ENCODE measurements at places on chromosomes 2 and 18. TPM values are rescaled to one million over a fixed set of nuclear protein-coding genes. Genes with fewer than 3 reads are reported as not detected.
A peak's percentile ranks its signal among the peaks of the same experiment; 100 is the strongest.

DNA sequence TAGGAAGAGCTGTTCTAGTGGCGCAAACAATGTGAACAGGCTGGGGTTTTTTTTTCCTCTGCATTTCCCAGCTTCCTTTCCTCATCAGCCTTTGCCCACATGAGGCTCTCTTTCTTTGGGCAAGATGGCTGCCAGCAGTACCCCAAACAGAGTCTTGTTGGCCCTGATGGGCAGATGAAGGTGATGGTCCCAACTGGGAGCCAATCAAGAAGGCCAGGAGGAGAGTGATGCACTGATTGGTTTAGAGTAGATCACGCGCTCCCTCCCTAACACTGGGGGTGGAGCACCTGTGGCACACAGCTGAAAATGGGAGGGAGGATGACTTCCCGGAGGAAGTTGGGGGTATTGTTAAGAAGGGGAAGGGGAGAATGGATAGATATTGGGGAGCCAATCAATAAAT lies 96.3 kb upstream of the FZD7 start:
- DNase-seq, result no peak

- no peak for DNase-seq
These were observed 413.3 kb upstream of the TRIB2 start for GRCh38 chr2:12303181-12304030.

DNA sequence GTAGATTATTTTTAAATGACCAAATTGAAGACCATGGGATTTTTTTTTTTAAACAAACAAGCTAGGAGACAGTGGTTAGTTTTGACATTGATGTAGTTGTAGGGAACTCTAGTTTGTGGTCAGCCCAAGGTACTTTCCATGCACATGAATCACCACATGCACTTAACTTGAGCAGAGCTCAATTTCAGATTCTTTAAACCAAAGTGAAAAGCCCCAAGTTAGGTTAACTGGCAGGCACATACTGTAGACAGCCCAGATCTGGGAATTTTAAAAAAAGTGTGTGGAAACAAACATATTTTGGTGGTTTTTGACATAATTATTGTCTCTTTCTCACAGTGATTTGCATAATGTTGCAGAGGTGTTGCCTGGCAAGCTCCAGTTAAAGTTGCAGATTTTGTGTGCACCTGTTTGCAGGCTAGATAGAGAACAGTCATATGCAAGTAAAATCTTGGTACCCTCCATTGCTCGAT lies 88.4 kb downstream of the BCL2L11 start:
- no peak for DNase-seq

DNA sequence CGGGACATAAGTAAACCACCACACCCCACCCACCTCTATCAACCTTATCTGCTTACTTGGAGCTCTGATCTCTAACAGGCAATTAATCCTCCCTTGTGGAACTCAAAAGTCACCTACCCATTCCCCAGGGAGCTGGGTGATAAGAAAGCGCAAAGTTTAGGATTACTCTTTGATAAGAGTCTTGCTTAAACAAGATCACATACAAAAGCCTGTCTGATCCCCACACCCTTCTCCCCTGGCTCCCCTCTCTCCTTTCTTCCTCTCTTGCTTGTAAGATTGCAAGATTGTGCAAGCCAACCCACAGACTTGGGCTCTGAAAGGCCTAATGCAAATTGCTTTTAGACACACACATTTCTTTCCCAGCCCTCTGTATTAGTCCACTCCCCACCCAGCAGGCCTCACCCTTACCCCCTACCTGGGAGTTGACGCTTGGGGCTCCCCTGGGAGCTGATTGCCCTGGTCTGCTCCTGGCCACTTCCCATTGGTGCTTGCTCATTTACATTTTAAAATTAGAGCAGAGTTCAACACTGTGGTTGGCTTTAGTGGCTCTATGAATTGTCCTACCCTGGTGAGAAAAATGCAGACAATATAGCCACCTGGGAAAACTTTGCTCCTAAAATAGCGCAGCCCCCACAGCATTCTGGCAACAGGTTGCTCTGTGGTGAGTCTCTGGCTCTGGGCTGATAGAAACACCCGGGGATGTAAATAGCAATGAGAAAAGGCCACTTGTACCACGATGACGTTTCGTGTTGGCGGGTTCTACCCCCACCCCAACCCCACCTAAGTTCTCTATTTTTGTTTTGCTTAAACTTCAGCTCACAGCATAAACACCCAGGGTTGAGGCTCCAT lies 92.8 kb upstream of the MSH2 start:
- no peak for DNase-seq

DNA sequence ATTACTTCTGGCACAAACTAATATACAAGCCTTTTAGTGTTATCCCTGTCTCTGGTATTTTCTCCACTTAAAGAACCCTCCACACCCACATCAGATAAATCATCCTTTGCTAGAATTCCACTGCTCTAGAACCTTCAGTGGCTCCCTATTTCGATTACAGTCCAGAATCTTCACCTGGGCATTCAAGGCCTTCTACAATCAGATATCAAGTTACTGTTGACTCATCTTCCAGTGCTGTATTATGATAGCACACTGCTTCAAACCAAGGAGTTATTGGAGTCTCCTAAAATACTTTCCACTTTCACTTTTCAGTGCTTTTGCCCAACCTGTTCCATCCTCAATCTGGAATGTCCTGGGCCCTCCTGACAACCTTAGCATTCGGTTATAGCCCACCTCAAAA lies 3.4 kb downstream of the CGREF1 start:
- no peak for DNase-seq

DNA sequence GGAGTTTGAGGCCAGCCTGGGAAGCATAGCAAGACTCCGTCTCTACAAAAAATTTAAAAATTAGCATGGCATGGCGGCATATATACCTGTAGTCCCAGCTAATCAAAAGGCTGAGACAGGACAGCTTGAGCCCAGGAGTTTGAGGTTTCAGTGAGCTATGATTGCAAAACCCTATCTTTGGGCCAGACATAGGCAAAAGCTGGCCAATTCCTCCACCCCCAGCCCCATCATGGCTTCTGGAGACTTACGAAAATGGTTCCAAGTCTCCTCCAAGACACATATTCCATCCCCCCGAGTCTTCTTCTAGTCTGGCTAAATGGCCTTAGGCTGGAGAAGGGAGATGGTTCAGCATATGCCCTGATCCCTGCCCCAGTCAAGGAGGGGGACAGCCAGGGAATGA lies 172.8 kb upstream of the HAAO start:
- no peak for DNase-seq

- no peak for DNase-seq
These were observed 5.1 kb upstream of the MIB1 start for GRCh38 chr18:21735452-21736015.

DNA sequence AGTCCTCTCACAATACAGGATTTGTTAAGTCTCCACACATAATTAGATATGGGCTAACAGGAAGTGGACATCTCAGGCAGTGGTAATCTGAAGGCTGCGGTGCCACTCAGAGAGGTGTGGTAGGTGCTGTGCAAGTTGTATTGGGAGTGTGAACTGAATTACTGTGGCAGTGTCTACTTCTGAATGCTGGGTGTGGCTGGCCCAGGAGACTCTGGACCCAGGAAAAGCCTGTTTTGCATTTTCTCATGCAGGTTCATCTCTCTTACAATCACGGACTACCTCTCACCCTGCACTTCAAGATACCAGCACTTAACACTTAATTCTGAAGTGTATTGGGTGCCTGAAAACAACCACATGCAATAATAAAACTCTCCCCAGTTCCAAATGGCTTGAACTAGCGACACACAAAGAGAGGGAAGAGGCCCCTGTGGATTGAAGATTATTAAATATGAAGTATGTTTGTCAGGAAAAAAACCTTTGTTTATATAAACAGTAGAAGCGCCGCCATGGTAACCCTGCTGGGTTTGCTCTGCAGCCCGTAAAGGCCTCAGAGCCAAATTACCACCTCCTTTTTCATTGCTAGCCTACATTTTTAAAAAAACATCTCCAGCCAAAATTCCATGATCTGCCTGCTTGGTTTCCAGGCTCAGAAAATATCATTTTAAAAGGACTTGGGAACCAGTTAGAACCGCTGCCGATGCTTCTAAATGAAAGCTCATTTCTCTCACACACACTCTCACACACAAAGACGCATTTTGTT lies 77.5 kb downstream of the GFPT1 start:
- DNase-seq, result peak; percentile 92

GRCh38 chr2:101549371-101549770 lies 74.5 kb upstream of the RFX8 start:
- DNase-seq, result no peak

DNA sequence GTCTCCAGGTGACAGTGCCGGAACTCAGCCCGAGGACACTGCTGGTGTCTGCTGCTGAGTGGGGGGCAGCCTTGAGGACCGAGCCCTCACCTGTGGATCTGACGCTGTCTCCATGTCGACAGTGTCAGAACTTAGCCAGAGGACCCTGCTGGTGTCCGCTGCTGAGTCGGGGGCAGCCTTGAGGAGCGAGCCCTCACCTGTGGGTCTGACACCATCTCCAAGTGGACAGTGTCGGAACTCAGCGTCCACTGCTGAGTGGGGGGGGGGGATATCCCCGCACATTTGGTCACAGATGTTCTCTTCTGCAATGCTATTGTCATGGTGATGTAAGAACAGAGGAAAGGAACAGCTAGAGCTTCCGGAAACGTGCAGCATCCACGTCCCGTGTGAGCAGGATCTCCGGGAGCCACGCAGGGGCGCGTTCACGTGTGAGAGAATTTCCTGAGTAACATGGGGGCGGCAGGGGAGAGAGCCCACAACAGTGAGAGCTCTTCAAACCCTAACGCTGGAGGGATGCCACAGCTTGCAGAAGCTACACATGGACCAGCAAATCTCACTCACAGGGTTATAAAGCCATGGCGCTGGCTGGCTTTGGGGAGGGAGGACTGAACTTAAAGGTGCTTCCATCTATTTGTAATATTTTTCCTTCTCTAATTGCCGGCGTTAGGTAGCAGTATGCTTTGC lies 250.7 kb upstream of the SALL3 start:
- no peak for DNase-seq

- DNase-seq, result no peak
These were observed 10.1 kb downstream of the PMS1 start for GRCh38 chr2:189794310-189794709.

DNA sequence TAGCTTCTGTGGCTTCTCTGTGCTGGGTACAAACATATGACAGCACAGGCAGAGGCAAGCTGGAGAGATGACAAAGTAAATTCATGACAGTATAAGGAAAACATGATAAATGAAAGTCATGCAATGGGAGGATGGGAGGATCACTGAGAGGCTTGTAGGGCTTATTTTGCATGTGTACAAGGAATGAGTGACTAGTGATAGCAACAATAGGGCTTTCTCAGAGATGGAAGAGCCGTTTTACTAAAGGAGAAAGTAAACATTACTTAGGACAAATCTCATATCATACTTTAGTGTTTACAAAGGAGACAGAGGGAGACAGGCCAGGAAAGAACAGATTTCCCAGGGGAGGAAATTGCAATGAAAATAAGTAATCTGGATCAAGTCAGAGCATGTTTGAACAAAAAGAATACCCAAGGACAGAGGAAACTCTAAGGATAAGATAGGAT lies 82.5 kb upstream of the RBMS1 start:
- DNase-seq, result no peak

Gene ABCA12
- 0.03 TPM for polyA plus RNA-seq

Gene MYCN
- polyA plus RNA-seq, result 5.5 TPM

Gene C2orf80
- not detected for polyA plus RNA-seq

Gene TUBB8B
- polyA plus RNA-seq, result not detected

Gene RBBP8
- 7.7 TPM for polyA plus RNA-seq

Gene RMDN2
- 2.2 TPM for polyA plus RNA-seq

Gene CCDC141
- polyA plus RNA-seq, result 79.4 TPM

Gene CD8B2
- 0.04 TPM for polyA plus RNA-seq

Gene ERLEC1
- polyA plus RNA-seq, result 40.4 TPM
